B cell (primary cell): ENCODE measurements at places on chromosomes 4 and X. TPM values are rescaled to one million over a fixed set of nuclear protein-coding genes. Genes with fewer than 3 reads are reported as not detected.

Gene SHOX
- not detected in 2 replicates for total RNA-seq

- no peak for DNase-seq
These were observed 40.4 kb downstream of the PCDH7 start for GRCh38 chr4:30760551-30760950.

Gene ASMT
- 0.66 TPM in 1 of 2 replicates, not detected in the other for total RNA-seq

GRCh38 chrX:150324035-150324728 is 38.9 kb upstream of the MAMLD1 start:
- no peak for DNase-seq

DNA sequence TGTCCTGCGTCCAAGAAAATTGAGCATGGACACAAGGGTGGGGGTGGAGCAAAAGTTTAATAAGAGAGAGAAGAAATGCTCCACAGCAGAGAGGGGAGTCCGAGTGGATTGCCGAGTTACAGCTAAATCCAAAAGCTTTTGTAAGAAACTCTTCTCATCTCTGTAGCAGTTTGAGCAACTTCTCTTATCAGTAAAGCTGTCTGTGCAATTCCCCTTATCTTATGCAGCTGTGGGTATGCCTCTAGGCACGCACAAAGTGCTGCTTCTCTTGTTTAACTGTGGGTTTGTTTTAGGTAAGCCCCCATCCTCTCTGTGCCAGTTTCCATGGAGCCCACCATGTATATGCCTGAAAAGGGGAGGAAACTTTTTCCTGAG is 44.8 kb downstream of the HMGB2 start:
- DNase-seq = no peak

DNA sequence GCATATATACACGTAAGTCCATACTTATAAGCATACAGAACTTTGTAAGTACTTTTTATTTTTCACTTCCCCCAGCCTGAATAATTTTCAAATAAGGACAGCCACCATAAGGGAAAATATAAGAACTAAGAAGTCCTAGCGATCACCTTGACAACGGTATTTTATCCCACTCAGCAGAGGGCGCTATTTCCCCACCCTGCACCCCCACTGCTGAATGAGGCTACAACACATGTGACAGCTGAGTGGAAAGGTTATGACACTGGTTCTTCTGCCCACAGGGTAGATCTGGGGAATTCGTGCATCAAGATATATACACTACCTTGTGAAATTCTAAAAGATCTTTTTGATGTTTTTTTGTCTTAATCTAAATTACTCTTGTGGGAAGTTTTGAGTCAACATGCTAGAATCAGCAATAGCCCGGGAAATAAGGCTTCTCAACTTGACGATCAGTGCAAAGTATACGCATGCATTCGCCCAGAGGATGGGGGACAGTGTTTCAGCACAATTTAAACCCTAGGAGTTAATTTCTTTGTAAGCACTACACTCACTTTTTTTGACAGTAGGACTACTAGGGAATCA is 151.5 kb downstream of the CORIN start:
- peak; percentile 64 for DNase-seq
